Pons (tissue), 1 donor: ENCODE measurements at places on chromosomes 3 and 15.

- no peak for DNase-seq
Observed at GRCh38 chr15:76576523-76577279, 240.1 kb downstream of the ISL2 start.

GRCh38 chr3:128424508-128425069, 42.1 kb downstream of the DNAJB8 start:
- no peak for DNase-seq

- DNase-seq, result no peak
Observed at GRCh38 chr15:85380812-85381642, 624 bp downstream of the AKAP13 start.

DNA sequence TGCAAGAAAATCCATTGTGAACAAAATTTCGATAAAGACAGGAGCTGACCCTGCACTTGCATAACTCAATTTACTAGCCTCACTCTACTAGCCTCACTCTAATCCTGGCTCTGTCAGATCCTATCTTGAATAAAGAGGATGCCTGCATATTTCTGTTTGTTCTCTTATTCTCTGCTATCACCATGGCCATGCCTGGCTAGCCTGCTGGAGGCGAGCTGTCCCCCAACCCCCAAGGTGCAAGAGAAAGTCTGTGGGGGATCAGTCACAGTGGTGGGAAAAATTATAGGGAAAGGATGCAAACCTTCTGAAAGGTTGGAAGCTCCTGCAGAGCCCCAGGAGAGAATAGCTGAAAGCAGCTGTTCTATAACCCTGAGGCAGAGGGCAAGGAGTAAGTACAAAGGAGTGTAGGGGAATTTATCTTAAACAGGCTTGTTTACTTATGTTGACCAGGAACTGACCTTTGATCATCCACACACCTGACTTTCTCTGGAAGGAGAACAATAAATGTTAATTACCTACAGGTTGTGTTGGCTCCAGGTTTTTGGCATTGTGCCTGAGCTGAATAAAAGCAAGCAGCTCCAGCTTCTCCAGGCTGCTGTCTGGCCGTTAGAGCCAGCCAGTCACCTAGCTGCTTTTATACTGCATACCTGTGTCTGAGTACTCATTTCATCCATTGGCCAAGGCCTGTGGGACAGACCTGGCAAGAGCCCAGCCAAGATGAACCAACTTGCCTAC, 137.7 kb upstream of the RASGRP1 start:
- no peak for DNase-seq

GRCh38 chr3:72791161-72791560, 57.1 kb downstream of the SHQ1 start:
- DNase-seq, result no peak

GRCh38 chr15:87863152-87863551, 393.4 kb downstream of the NTRK3 start:
- no peak for DNase-seq
